ENCODE measurements at places on chromosomes 4 and X. TPM values are rescaled to one million over a fixed set of nuclear protein-coding genes. Genes with fewer than 3 reads are reported as not detected.

- DNase-seq, result no peak
Measured at GRCh38 chr4:182449186-182449929, 206.2 kb downstream of the TENM3 start.

DNA sequence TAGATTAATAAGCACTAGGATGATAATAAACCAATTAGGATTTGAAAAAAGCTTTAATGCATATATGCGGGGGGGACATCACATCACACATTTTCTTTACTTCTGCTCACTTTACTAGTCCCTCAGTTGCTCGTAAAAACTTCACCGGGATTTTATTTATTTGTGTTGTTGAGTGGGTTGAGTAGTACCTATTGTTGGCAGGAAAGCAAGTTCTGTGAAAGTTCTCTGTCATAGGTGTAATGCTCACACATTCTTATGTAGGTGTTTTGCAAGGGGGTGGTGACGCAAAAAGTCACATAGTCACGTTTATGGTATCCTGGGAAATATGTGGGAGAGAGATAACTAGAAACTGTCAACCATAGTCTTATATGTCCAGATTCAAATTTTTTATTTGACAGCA, 65.3 kb downstream of the PDLIM5 start:
- no peak for DNase-seq

- DNase-seq, result peak; percentile 83
Measured at GRCh38 chr4:113901994-113902787, 77.3 kb downstream of the ARSJ start.

GRCh38 chr4:72376901-72377300, 192.1 kb downstream of the ADAMTS3 start:
- no peak for DNase-seq

DNA sequence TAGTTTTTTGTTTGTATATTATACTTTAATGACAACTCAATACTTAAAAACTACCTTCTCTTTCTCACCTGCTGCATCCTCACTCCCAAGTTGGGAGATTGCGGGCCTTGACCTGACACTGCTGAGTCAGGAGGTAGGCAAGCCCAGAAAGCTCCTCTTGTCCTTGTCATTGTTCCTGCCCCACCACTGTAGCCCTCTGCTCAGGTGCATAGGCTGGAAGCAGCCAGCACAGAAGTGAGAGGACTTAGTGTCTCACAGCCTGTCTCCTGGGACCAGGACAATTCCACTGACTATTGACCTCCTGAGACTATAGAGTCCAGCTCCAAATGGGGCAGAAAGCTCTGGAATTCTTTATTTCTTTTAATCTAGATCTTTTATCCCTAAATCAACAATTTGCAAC, 123.5 kb upstream of the NDP start:
- DNase-seq, result no peak

- no peak for DNase-seq
Measured at GRCh38 chr4:178955614-178956013, 1513.4 kb upstream of the AGA start.

DNA sequence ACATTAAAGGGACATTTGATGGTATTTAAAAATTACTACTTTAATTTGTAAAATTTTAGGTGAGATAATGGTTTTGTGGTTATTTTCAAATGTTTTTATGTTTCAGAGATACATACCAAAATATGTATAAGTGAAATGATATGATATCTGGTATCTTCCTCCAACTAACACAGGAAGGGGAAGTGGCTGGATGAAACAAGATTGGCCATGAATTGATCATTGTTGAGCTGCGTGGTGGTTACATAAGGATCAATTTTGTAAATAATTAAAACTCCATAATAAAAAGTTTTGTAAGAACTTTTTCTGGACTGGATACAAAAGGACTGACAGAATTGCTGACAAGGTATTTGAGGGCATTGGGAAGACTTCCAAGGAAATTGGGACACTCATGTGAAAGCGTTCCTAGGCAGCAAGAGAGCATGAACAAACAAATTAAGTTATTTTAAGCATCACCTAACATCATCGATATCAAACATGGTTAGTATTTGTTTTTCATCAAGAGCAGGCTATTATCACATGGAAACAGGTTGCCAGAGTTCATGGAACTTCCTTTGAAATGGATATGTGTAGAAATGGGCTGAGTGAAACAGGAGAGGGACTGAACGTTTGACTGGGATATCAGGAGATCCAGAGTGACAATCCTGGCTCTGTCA, 4.4 kb upstream of the PGM2 start:
- DNase-seq, result peak; percentile 63

The DCAF12L1 gene
- total RNA-seq, result 8.6 TPM

The ARHGAP36 gene
- 0.89 TPM for total RNA-seq
